ENCODE measurements at places on chromosomes 11 and 22. TPM values are rescaled to one million over a fixed set of nuclear protein-coding genes. Genes with fewer than 3 reads are reported as not detected.

C11orf87 gene
- not detected for total RNA-seq

MYO18B gene
- total RNA-seq: 0.10 TPM

C11orf65 gene
- total RNA-seq: 0.32 TPM

MRTFA gene
- 49.8 TPM for total RNA-seq

DNA sequence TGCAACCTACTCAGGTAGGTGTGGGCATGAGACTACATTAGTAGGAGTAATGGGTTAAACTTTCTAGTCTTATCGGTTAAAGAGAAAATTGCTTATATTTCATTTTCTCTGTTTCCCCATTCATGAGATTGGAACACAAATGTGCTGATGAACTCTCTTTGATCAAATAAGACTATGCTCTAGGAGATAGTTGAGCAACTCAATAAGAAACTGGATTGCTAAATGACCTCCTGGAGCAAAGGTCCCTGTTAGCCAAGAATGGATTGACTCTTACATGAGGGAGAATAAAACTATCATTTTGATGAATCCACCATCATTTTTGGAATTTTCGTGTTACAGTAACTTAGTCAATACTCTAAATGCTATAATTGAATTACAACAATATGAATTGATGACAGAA is 11.1 kb upstream of the NOX4 start:
- no peak for DNase-seq

DNA sequence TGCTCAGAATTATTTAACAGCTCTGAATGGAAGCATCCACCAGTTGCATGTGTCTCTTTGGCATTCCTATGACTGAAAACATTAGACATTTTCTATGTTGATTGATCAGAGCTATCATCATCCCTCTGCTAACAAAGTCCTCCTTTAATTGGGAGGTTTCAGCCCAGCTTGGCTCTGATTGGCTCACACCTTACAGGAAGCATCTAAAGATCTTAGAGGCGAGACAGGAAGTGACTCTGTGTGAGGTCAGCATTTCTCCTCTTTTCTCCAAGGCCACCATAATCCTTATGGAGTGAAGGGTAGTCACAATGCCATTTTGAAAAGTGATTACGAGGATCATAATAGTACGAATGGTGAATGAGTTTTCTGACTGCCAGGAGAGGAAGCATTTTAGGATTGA is 260.8 kb downstream of the MIAT start:
- no peak for DNase-seq

GRCh38 chr11:71281831-71282230 is 29.5 kb upstream of the SHANK2 start:
- DNase-seq: peak; percentile 20

GRCh38 chr11:93116641-93117441 is 81.0 kb downstream of the SLC36A4 start:
- no peak for DNase-seq

GRCh38 chr11:67382276-67383136 is 9.1 kb upstream of the CLCF1 start:
- DNase-seq: no peak

DNA sequence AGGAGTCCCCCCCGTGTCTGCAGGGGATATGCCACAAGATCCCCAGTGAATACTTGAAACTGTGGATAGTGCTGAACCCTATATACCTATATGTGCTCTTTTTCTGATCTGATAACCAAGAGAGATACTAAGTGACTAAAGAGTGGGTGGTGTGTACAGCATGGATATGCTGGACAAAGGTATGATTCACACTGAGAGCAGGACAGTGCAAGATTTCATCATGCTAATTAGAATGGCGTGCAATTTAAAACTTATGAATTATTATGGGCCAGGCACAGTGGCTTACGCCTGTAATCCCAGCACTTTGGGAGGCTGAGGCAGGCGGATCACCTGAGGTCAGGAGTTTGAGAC is 90.2 kb upstream of the ALKBH3 start:
- no peak for DNase-seq

Measured in mesenteric fat pad (tissue), 1 donor.